Motor neuron (in vitro differentiated cells): ENCODE measurements at places on chromosomes 3 and 15. TPM values are rescaled to one million over a fixed set of nuclear protein-coding genes. Genes with fewer than 3 reads are reported as not detected.

The LMAN1L gene
- 0.16 and 0.69 TPM in 2 replicates for total RNA-seq

The NME9 gene
- 3.0 and 3.6 TPM in 2 replicates for total RNA-seq

The MRPS11 gene
- 29.1 and 31.1 TPM in 2 replicates for total RNA-seq

The SEMA3B gene
- total RNA-seq = 7.7 and 8.3 TPM in 2 replicates

The IGSF11 gene
- total RNA-seq = 0.28 and 0.45 TPM in 2 replicates

The TRPM1 gene
- total RNA-seq = 0.11 and 0.19 TPM in 2 replicates

The LSAMP gene
- 47.6 and 56.8 TPM in 2 replicates for total RNA-seq
